Stimulated activated CD8-positive, alpha-beta memory T cell treated with anti-CD3 and anti-CD28 coated beads, Interleukin-15, amount 100 ng/mL, for 1 hour (primary cell): ENCODE measurements at places on chromosomes 6 and 20.

DNA sequence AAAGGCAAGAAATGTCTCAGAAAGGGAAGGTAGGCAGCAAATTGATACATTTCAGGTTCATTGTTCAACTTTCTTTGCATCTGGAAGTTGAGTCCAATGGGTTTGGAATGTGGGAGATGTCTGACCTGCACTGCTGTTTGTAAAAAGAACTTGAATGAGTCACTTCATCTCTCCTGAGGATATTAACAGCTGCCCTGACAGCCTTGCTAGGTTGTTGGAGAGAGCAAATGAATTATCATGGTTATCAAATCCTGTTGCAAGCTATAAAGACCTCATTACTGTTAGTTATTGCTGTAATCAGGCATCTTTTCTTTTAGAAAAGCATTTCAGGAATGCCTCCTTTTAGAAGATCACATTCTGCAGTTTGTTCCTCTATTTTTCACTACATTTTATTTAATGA is 23.0 kb upstream of the FLRT3 start:
- no peak for DNase-seq

- no peak for DNase-seq
Observed at GRCh38 chr6:75743971-75744370, 5.1 kb upstream of the MYO6 start.

- no peak for DNase-seq
Observed at GRCh38 chr6:104604685-104605084, 255.0 kb downstream of the HACE1 start.

DNA sequence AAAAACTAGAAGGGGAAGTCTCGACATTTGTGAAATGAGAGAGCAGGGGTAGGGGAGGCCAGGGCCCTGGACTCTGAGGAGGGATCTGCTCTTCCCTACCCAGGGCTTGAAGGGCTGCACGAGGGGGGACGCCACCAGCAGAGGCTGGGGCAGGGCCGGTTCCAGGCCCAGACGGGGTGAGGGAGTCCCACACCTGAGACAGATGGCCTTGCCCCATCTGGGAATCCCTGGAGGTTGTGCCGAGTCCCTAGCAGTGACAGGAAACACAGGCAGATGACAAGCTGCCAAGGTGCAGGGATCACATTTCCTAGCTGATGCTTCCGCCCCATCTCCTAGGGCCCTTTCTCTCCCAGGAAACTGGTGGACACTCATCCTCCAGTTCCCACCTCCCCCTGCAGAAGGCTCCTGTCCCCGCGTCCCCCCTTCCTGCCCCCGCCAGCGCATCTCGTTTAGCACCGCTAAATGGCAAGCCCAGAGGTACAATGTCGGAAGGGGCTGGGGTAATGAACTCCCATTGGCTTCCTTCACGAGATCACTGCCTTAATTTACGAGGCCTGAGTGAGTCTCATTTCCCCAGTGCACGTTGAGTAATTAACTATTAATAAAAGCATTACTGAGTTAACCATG is 35.2 kb upstream of the CDH22 start:
- DNase-seq: no peak

- no peak for DNase-seq
Observed at GRCh38 chr6:39882531-39882899, 51.7 kb downstream of the MOCS1 start.

DNA sequence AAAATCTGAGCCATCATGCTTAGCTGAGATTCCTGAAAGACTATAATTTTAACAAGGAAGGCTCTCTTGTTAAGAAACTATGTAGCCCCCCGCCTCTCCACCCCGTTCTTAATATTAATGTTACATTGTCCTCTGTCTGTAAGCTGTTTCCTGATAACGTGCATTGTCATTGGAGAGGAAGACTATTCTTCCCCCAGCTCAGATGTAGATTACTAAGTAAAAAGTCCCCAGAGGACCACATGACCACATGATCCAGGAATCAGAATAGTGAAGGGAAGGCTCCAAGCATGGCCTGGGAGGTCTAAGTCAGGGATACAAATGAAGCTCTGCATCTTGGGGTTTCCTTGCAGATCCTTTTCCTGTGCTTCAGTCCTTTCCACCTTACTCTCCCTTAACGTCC is 106.4 kb downstream of the JARID2 start:
- DNase-seq: no peak

- DNase-seq: no peak
Observed at GRCh38 chr20:52160621-52161204, 30.9 kb downstream of the ZFP64 start.

DNA sequence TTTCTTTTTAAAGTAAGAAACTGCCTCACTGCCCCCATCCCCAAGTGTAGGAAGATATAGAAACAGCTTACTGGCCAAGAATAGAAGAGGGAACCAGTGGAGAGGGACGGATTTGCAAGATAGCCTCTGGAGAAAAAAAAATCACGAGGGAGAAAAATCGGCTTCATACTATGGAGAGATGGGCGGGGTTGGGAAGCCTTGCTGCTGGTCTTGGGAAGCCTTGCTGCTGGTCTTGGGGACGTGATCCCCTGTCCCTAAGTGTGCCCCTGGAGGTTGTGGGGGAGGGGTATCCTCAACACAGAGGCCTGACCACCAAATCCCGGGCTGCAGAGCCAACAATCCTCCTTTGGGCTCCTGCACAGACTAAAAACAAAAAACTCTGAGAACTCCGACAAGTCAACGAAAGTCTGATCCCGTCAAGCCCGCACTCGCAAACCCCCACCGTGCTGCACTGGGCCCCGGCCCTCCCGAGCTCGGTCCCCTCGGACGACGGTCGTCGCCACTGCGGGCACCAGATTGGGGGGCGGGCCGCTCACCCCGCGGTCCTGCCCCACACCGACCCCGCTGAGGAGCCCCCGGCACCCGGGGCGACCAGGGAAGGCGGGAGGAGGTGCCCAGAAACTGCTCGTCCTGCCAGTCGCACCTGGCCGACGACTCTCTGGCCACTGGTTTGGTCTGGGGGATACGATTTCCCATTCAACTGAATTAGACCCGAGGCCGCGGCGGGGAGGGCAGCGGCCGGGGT is 750 bp downstream of the MAP7 start:
- DNase-seq: no peak

DNA sequence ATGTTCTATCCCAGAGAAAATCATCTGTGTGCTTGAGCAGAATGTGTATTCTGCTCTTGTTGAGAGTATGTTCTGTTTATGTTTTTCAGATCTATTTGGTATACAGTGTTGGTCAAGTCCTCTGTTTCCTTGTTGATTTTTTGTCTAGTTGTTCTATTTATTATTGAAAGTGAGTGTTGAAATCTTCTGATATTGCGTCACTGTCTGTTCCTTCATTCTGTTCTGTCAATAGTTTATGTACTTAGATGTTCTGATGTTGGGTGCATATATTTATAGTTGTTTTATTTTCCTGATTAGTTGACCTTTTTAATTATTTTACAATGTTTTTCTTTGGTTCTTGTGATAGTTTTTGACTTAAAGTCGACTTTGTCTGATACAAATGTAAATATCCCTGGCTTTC is 458.7 kb upstream of the HSF2 start:
- DNase-seq: no peak

- no peak for DNase-seq
Observed at GRCh38 chr6:170553534-170554012, 466 bp upstream of the PSMB1 start.

DNA sequence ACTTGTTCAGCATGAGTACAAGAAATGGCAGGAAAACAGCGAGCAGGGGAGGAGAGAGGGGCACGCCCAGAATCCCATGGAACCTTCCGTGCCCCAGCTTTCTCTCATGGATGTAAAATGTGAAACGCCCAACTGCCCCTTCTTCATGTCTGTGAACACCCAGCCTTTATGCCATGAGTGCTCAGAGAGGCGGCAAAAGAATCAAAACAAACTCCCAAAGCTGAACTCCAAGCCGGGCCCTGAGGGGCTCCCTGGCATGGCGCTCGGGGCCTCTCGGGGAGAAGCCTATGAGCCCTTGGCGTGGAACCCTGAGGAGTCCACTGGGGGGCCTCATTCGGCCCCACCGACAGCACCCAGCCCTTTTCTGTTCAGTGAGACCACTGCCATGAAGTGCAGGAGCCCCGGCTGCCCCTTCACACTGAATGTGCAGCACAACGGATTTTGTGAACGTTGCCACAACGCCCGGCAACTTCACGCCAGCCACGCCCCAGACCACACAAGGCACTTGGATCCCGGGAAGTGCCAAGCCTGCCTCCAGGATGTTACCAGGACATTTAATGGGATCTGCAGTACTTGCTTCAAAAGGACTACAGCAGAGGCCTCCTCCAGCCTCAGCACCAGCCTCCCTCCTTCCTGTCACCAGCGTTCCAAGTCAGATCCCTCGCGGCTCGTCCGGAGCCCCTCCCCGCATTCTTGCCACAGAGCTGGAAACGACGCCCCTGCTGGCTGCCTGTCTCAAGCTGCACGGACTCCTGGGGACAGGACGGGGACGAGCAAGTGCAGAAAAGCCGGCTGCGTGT is 11.6 kb downstream of the TNFAIP3 start:
- DNase-seq: no peak

DNA sequence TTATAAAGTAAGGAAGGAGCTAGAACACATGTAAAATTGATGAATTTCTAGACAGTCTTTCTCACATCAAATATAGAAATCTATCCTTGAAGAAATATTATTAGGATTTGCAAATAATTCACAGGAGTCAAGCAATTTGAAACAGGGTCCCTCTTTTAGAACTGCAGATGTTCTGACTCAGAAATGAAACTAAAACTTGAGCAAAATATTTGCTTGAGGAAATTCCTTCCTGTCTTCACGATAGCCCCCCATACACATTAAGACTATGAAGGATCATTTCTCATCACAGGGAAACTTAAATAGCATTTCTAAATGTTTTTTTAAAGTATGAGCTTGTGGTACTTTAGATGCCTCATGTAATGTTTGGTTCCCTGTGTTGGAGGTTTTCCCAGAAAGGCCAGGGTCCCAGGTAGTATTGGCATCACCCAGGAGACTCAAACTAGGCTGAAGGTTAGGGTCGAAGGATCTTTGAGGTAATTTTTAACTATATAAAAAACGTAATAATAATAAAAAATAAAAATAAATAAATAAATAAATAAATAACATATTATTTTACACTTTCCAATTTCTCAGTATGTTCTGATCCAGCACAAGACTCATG is 144.0 kb upstream of the TBX18 start:
- no peak for DNase-seq

GRCh38 chr20:4867051-4867450 is 134.3 kb downstream of the SLC23A2 start:
- DNase-seq: no peak

DNA sequence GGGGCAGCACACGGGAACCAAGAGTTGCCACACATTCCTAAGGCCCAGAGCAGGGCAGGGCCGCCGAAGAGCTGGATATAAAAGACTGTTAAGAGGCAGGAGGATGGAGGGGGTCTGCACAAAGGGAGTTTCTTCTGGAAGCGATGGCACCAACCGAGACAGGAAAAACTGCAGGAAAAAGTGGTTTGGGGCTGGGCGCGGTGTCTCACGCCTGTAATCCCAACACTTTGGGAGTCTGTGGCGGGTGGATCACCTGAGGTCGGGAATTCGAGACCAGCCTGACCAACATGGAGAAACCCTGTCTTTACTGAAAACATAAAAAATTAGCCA is 41.8 kb downstream of the SSR1 start:
- no peak for DNase-seq

GRCh38 chr6:21335591-21335990 is 258.0 kb upstream of the SOX4 start:
- no peak for DNase-seq

GRCh38 chr6:142242269-142242668 is 59.5 kb upstream of the ADGRG6 start:
- DNase-seq: no peak

DNA sequence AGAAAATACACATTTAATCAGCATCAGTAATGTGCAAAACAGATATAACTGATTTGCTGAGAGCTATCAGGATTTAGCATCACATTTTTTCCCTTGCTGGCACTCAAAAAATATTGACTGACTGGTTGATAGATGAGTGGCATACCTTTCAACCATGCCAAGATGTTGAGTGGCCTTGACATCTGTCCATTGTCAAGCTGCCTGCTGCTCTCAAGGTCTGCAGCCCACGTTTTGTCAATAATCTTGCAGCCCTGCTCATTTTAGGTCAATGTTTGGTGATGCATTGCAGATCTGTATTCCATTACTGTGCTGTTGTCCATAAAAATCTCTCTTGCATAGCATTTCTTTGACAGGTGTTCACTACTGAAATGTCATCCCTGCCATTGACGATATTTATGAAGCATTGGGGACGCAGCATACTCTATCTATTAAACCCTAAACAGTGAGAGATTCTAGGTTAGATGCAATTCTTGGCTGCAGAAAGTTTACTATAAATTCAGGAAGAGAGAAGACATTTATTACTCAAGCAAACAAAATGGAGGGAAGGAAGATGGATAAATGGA is 111.6 kb downstream of the BFSP1 start:
- no peak for DNase-seq

DNA sequence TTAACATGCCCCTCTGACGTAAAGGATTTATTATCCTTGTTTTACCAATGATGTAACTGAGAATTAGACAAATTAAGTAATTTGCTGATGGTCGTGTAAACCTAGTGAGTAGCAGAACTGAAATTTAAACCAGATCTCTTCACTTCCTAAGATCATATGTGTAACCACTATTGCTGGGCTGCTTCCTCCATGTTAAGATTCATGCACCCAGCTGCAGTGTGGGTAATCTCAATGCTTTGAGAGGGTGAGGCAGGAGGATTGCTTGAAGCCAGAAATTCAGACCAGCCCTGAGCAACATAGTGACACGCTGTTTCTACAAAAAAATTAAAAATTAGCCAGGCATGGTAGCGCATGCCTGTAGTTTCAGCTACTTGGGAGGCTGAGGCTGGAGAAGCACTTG is 97.9 kb downstream of the L3MBTL3 start:
- DNase-seq: no peak

DNA sequence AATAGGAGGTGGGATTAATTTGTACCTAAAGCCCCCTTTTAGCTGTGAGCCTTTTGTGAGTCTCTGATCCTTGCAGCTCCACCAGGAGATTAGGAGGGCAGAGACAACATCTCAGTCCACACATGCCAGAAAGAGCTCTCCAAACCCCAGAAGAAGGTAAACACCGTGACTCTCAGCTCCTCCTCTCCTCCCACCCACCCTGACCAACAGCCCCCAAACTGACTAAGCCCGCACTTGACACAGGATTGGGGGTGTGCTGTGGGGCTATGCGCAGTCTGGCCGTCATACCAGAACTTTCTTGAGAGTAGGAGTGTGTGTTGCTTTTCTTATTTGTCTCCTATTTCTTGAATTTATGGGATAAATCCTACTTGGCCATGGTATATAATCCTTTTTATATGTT is 164.7 kb upstream of the SNX9 start:
- no peak for DNase-seq

- DNase-seq: no peak
Observed at GRCh38 chr6:168244961-168245551, 74.5 kb downstream of the DACT2 start.
